ENCODE measurements at places on chromosomes 2 and 18. TPM values are rescaled to one million over a fixed set of nuclear protein-coding genes. Genes with fewer than 3 reads are reported as not detected.

DNA sequence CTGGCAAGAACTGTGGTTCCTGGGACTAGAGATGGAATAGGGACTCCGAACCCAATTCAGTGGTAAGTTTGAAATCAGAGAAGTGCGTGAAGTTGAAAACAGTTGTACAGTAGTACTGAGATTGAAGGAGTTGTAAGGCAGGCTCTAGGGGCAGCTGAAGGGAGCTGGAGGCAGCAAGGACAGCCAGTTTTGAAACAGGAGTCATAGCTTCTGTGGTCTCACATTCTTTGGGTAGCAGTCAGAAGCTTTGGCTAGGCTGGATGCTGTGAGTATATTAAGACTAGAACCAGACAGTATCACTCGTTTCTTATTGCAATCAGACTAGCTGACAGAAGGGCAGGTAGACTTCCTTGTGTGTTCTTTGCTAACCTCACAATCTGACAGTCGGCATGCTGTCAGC, 64.5 kb upstream of the ADAM23 start:
- DNase-seq = no peak

GRCh38 chr2:12556762-12557161, 160.0 kb upstream of the TRIB2 start:
- DNase-seq = no peak

DNA sequence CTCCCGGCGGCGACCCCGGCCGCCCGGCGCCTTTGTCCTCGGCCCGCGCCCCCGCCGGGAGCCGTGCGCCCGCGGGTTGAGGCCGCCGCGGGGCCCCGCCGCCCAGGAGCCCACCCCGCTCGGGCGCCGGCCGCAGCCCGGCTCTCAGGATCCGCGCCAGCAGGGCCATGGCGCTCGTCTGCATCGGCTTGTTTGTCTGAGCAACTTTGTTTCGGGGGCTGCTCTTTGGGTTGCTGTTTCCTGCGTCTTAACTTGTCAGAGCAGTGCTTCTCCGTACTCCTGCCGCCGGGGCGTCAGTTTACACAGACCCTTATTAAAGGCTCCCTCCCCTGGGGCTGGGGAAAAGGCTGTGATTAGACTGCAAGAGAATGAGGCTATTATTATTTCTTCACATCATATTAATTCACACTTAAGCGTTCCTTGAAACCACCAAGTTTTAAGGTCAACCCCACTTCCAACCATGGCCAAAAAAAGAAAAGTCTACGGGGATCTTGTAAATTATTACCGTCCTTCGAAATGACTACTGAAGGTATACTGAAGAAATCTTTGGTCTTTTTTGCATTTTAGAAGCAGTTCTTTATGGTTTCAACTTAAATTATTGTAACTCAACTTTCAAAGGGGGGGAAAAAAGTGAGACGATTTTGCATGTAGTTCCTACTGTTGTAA, at the start of gene CYP27C1:
Gene CYP27C1, minus strand, starts transcription at position 198 of the 666 bp plus-strand sequence. Its CDS starts 29 bp downstream, at position 169.
- no peak for DNase-seq

GRCh38 chr2:202604699-202605098, 30.1 kb upstream of the FAM117B start:
- no peak for DNase-seq

DNA sequence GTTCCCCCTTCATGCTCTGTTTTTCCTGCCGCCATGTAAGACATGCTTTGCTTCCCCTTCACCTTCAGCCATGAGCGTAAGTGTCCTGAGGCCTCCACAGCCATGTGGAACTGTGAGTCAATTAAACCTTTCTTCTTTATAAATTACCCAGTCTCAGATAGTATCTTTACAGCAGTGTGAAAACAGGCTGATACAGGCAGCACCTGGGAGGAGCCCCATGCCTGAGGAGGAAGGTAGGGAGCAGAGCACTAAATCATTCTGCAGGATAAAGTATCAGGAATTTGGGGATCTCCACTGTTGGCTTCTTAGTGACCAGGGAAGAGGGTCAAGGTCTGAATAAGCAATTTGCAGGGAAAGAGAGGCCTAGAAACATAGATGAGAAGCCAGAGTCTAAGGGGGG, 78.0 kb downstream of the KCNF1 start:
- DNase-seq = no peak

DNA sequence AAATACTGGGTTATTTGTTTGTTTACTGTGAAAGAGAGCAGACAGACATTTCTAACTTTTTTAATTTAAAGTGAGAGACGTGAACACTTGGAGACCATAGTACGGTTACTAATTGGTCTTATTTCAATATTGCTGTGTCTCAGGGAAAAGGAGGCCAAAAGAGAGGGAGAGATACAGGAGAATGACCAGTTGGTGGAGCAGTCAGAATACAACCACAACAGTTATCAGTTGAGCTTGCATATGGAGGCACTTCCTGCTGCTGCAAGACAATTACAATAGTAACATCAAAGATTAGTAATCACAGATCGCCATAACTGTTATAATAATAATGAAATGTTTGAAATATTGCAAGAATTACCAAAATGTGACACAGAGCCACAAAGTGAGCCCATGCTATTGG, 58.2 kb downstream of the TWSG1 start:
- DNase-seq = no peak

DNA sequence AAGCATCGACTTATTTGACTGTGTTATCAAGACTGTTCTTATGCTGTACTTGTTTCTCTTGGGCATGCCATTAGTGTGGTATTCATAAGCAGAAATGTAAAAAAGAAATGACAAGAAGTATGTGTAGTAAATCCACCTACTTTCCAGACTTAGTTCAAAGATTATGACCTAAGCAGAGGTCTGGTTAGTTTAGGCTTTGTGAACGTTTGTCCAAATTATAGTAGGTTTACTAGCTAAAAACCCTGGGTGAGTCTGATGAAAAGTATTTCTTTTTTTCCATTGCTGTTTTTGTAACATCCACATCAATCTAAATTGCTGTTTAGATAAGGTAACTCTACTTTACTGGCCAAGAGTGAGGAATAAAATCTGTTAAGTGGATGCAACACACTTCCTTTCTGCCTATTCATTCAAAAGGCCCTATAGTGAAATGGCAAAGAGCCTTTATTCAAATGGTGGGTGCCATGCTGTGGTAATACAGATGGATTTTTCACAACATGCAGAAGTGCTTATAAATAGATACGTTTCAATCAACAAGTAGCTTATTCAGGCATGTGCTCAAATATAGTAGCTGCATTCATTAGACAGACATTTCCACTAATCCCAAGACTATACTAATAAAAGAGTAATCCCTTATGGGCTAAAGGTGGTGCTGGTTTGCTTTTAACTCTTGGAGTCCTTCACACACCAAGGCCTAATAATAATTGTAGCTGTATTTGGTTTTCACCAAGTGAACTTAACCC, 122.5 kb upstream of the LTBP1 start:
- no peak for DNase-seq

DNA sequence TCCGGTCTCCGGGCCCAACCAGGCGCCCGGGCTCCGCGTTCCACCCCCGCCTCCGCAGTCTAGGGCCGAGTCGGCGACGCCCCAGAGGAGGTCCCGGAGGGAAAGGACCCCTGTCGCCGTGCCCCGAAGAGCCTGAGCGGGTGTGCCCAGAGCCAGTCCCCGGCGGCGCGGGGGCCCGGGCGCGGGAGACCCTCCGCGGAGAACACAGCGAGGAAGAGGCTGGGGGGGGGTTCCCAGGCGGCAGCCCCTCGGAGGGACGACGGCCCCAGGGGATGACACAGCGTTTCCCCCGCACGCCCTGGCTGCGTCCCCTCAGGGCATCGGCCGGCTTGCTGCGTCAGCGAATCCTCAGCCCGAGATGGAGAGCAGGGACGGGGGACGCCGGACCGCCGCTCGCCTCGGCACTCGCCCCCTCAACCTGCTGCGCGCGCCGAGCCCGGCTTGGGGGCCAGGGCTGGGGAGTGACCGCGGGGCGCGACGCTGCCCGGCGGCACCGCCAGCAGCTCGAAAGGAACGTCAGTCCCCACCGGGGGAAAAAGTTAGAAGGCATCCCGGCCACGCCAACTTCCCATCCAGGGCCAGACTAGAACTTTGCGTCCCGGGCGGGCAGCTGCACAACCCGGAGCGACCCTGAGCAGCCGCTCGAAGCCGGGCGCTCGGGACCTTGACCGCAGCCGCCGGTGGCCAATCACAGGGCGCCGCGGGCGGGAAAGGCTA, 711 bp downstream of the SFXN5 start:
- DNase-seq = no peak

- DNase-seq = no peak
These were observed 202.2 kb downstream of the CDH20 start for GRCh38 chr18:61535401-61535800.

GRCh38 chr18:36333414-36333813, 35.9 kb downstream of the FHOD3 start:
- DNase-seq = no peak

- DNase-seq = no peak
These were observed 34.0 kb downstream of the FHOD3 start for GRCh38 chr18:36331521-36331971.

DNA sequence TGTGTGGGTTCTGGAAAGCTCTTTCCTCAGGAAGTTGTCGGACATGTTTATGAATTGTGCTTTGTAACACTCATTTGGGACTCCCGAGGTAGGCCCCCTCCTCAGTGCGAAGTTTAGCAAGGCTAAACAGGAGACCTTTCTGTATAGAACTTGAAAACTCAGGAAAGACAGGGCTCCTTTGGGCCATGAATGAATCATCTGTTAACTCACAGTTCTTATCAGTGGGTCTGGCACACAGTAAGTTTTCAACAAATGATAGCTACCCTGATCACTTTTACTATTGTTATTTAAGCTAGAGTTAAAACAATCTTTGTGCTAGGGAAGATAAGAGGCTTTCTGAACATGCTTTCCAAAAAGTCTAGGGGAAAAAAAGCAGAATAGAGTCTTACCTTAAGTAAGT, 430.5 kb upstream of the ETAA1 start:
- DNase-seq = no peak

GRCh38 chr2:140002110-140002509, 1221.9 kb upstream of the NXPH2 start:
- DNase-seq = no peak

GRCh38 chr18:37160038-37160820, 331.3 kb downstream of the KIAA1328 start:
- no peak for DNase-seq

DNA sequence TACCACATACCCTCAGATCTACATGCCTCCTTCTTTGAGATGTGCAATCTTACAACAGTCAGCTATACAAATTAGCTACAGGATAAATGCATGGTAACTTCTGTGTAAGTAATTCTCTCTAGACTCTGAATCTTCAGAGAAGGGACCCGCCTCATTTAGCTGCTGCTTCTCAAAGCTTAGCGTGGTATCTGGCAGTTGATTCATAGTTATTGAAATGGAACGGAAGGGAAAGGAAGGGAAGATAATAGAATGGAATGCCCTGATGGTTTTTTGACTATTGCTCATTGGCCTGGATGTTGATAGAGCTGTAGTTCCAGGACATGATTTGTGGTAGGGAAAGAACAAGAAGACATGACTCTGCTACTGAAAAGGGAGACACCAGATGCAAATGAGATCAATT, 498.1 kb upstream of the CRIM1 start:
- no peak for DNase-seq

- DNase-seq = no peak
These were observed 77.5 kb upstream of the SERTAD2 start for GRCh38 chr2:64731263-64731643.

DNA sequence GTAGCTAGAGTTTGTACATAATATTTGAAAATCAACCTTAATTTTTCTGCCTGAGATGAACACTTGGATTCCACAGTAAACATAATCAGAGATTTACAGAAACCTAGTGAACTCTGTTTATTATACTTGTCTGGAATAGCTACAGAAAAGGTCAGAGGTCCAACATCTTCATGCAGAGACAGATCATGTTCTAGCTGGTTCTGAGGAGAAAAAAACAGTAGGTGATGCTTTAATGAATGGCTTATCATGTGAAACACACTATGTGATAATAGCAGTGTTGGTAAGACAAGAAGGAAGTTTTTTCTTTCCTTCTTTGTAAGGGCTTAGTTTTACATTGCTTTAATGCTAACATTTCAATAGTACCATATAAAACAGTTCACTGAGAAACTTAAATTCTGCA, 846.4 kb upstream of the ZEB2 start:
- no peak for DNase-seq

GRCh38 chr2:17590342-17590911, 49.9 kb downstream of the VSNL1 start:
- no peak for DNase-seq

DNA sequence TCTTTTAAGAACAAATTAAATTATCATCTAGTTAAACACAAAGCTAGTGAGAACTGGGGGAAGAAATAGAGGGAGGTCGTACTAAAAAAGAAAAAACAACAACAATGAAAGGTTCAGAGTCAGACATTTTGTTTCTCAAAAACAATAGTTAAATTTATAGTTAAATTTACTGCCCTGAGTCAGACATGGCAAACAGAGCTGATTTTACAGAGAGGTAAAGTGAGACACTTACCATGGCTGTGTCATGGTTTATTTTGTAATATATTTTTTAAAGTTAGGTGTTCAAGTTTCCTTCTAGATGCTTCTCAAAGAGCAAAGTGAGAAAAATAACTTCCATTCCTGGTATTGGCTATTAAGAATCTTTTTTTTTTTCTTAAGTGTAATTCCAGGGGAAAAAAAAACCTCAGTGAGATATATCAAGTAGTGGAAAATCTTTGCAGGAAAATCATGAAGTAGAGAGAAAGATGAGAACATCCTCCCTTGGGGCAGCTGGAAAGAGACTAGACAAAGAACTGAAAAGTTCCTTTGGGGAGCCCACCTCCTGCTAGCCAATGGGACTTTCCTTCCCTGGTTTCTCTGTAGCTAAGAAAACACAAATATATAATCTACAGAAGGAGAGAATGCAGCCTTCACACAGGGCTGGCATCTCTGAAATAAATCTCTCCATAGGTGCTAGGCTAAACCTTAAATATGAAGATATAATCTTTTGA, 12.3 kb downstream of the KLF7 start:
- DNase-seq = no peak

DNA sequence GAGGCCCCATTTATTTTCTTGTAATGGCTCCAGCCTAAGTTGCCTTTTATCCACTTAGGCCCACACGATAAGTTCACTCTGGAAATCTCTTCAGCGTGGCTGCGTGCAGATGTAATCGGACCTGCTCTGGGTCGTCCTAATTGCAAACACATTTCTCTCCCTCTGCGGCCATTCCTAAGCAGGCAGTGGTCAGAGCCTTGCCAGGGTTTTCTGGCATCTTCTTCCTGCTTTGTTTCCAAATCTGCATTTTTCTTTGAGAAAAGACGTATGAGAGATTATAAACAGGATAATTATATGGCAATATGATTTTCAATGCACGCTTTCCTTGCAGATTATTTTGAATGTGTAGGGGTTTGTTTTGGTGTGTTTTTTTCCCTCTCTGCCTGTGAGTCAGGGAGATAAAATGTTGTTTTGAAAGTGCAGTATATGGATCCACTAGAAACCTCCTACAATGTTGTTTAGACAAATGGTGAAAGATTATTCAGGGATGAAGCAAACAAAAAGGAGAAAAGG, 239.4 kb upstream of the TANK start:
- DNase-seq = no peak

Gene NFATC1
- total RNA-seq = 4.5 TPM

Gene HOXD13
- not detected for total RNA-seq

Gene BIRC6
- total RNA-seq = 176 TPM

Gene FARSB
- total RNA-seq = 20.8 TPM

Gene RRM2
- 58.2 TPM for total RNA-seq

Gene CDH20
- not detected for total RNA-seq

Gene SERPINB7
- total RNA-seq = not detected

Gene TTC21B
- total RNA-seq = 24.2 TPM

Gene NEU2
- not detected for total RNA-seq

Gene TUBA3D
- not detected for total RNA-seq

Gene CHRNA1
- total RNA-seq = 0.11 TPM
